Left ventricle myocardium superior (tissue), 1 donor: ENCODE measurements at places on chromosomes 2 and 18. TPM values are rescaled to one million over a fixed set of nuclear protein-coding genes. Genes with fewer than 3 reads are reported as not detected.

DNA sequence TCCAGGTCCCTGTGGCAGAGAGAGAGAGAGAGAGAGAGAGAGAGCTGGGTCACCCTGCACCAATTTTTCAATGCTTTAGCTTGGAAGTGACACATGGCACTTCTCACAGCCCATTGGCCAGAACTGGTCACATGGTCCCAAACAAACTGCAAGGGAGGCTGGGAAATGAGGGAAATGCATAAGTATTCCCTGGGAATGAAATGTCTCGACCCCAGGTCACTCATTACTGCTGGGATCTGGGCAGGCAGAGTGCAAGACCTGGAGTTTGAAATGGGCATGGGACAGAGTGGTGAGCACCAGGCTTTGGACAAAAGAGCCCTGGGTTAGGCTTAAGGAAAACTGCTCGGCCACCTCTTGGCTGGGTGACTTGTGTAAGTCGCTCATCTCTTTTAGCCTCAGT, 37.0 kb downstream of the SMAD7 start:
- DNase-seq, result no peak

CAPN14 gene
- total RNA-seq, result 0.42 TPM

- no peak for DNase-seq
Observed at GRCh38 chr2:25971596-25971995, 10.7 kb downstream of the KIF3C start.

GRCh38 chr2:2188344-2188920, 142.6 kb downstream of the MYT1L start:
- DNase-seq, result no peak

DNA sequence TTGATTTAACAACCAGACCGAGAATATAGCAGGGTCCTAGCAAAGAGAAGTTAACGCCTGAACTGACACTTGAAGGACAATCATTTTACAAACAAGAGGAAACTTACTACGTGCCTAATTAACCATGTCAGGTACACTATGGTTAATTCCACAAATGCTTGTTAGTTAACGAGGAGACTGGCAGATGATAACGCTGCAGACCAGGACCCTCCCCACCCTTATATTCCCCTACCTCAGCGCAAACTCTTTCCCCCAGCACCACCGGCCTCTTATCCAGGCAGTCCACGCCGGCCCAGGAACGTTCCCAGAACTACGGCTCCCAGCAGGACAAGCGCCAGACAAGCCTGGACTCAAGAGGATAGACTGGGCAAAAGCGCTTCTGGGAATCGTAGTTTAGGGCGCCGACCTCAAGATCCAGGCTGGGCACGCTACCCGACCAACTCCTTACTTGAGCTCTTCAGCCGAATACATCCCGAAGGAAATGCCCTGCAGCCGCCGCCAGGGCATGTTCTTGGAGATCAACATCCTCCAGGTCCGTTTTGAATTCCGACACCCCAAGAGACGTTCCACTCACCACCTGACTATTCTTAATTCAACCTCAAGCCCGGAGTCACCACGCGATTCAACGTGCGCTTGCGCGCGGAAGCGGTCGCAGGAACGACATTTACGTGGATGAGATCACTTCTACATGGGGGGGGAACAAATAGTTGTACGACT, at the start of gene POLR1A:
Gene POLR1A, minus strand, starts transcription at position 635 of the 717 bp plus-strand sequence. Its CDS starts 110 bp downstream, at position 525.
- DNase-seq, result peak; percentile 90

- no peak for DNase-seq
Observed at GRCh38 chr18:64175432-64175831, 26.5 kb upstream of the LINC00305 start.

- DNase-seq, result no peak
Observed at GRCh38 chr18:77522051-77522675, 272.5 kb downstream of the GALR1 start.

DNA sequence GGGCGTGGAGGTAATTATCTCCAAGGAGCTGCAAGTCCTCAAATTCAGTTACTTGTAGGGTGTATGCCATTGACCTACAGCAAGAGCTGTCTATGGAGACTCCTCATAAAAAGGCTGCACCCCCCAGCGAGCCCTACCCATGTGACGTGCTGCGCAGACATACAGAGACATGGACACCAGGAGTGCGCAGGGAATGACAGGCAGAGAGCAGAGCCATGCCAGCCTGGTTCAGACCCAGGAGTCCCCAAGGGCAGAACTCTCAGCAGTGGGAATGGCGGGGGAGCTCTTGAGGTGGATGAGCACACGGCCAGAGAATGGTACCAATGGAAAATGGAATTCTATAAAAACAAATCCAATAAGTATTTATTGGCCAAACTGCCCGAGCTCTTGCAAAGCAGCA, 310.1 kb downstream of the MYCN start:
- no peak for DNase-seq

XIRP2 gene
- total RNA-seq, result 248 TPM

CKAP2L gene
- 0.10 TPM for total RNA-seq

BMP10 gene
- total RNA-seq, result 0.25 TPM

GRCh38 chr2:198296665-198297308, 492.4 kb downstream of the PLCL1 start:
- DNase-seq, result no peak

IL37 gene
- total RNA-seq, result not detected

DNA sequence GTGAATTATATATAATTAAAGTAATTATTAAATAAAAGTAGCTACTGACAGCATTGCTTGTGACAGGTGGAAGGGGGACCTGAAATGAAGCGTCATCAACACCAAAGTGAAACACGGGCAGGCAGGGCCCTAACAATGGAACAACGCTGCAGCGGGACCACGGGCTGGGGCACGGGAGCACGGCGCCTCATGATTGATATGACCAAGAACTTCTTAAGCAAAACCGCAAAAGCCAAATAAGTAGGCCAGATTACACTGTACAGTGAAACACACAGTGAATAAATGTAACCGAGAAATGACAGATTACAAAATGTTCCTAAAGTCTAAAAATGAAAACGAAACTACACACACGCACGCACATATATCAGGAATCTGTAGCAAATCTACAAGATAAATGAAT, 81.4 kb downstream of the SNTG2 start:
- no peak for DNase-seq

HTR2B gene
- total RNA-seq, result 0.50 TPM

DNA sequence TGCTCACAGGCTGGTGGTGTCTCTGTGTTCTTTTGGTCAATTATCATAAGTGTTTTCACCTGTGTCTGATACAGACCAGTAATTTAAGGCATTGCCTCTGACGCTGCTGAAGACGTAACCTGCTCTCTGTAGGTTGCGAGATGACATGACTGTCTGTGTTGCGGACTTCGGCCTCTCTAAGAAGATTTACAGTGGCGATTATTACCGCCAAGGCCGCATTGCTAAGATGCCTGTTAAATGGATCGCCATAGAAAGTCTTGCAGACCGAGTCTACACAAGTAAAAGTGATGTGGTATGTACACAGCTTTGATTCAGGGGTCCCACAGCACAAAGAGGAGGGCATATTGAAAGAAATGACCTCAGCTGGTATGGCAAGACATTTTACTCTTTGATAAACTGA, 33.8 kb upstream of the TMEM87B start:
- DNase-seq, result no peak

RGPD3 gene
- total RNA-seq, result not detected

DNA sequence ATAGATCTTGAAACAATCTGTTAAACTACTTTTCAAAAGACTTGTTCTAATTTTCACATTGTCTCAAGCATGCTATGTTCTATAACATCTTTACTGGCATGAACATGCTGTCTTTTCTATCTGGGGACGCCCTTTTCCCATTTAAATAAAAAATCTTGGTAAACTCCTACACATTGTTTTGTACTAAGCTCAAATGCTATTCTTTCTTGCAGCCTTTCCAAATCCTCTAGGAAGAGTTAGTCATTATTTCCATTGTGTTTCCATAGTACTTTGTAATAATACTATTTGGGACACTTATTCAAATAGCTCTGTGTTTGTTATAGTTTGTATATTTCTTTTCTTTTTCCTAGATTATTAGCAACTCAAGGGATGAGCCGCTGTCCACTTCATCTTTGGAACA, 828.6 kb upstream of the FSHR start:
- no peak for DNase-seq

DNA sequence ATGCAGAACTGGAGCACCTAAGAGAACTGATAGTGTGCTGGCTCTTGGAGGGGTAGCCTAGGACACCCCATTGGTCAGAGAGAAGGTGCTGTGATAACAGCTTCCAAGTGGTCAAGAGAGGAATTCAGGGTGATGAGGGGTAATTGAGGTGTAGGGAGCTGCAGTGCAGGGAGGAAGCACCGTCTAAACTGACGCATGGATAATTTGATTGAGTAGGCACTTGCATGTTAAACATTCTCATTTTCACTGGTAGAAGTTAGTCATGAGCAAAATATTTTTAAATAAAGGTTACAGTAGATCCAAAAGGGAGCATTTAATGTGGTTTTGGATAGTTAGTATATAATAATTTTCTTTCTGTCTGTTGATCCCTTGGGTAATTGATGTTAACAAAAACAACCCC, 155.1 kb upstream of the TCF4 start:
- no peak for DNase-seq

GRCh38 chr2:99809259-99809900, 319.6 kb upstream of the REV1 start:
- no peak for DNase-seq

- DNase-seq, result peak; percentile 68
Observed at GRCh38 chr2:45821558-45822271, 170.2 kb downstream of the PRKCE start.

GRCh38 chr2:20411361-20411894, 35.4 kb upstream of the RHOB start:
- peak; percentile 92 for DNase-seq
